Left cardiac atrium (tissue), 4 donors: ENCODE measurements at places on chromosomes 1 and 21. TPM values are rescaled to one million over a fixed set of nuclear protein-coding genes. Genes with fewer than 3 reads are reported as not detected.

- no peak for DNase-seq
These were observed 56.8 kb upstream of the LYST start for GRCh38 chr1:235923466-235924021.

GRCh38 chr1:97350241-97350640 is 570.6 kb downstream of the DPYD start:
- no peak for DNase-seq

GRCh38 chr1:183635099-183635605 is 431 bp downstream of the ARPC5 start:
- no peak for DNase-seq

DNA sequence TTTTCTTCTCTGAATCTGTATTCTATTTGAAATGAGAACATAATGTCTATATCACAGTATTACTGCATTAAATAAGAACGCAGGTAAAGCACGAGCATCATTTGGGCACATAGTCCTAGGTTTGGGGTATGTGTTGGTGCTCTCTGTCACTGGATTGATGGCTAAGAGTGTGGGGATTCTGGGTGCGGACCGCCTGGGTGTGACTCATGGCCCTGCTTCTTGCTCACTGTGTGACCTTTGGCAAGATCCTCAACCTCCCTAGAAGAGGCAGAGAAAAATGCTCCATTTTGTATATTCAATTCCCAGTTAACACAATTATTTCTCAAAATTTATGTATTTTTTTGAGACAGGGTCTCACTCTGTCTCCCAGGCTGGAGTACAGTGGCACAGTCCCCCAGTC is 99.7 kb downstream of the LAMC2 start:
- no peak for DNase-seq

MRPL39 gene
- total RNA-seq, result 37.8 TPM
